ENCODE measurements at places on chromosomes 16 and 17.
A peak's percentile ranks its signal among the peaks of the same experiment; 100 is the strongest.

DNA sequence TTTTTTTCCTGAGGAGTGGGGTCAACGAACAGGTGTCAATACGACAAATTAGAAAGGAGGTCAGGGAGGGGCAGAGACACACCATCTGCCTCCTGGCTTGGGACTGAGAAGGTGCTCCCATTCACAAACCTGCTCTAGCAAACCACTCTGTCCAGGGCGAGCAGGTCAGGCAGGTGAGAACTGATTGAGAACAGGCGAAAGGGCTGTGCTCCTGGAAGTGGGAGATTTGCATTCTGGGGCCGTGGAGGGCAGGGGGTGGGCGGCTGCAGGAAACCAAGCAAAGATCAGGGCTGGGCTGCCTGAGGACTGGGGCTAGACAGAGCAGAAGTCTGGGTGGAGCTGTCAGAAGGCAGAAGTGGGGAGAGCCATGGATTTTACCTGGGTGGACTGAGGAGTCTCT lies 98.9 kb upstream of the NLRP1 start:
- no peak for DNase-seq

DNA sequence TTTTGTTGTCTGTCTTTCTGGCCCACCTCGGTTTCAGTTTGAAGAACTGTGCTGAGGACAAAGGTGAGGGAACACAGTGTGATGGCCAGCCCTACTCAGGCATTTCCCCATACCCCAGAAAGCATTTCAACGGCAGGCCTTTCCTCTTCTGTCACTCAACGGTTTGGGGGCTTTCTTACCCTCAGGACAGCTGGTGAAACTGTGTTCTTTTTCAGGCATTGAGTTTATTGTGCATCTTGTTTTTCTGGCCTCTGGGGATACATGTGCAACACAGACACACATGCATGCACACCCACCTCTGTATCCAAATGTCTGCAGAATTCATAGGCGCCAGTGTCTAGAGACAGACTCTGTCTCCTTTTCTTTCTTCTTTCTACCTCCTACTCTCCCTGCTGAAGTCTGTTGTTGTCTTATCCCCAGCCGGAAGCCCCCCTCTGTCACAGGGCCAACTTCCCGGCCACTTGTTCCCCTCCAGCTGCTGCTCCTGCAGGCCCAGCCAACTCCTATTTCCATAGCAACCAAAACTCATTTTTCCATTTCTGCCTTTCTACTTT lies 17.0 kb downstream of the CHD9 start:
- no peak for DNase-seq

DNA sequence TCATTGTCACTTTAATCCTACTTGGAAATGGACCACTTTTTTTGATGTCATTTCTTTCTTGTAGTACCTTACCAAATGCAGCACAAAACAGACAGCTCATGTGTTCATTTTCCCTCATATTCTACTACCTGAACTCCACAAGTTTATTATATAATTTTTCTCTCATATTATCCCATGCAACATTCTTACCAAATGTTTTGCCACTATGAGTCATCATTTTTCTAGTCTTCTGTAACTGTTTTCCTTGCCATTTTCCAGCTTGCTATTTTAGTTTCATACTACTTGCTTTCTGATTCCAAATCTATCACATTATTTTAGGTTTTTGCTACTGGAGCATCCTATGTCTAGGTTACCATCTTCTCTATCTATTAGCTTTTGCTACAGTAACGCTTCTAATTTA lies 332.7 kb downstream of the ZFHX3 start:
- no peak for DNase-seq

GRCh38 chr17:82627405-82627804 lies 20.8 kb downstream of the WDR45B start:
- no peak for DNase-seq

DNA sequence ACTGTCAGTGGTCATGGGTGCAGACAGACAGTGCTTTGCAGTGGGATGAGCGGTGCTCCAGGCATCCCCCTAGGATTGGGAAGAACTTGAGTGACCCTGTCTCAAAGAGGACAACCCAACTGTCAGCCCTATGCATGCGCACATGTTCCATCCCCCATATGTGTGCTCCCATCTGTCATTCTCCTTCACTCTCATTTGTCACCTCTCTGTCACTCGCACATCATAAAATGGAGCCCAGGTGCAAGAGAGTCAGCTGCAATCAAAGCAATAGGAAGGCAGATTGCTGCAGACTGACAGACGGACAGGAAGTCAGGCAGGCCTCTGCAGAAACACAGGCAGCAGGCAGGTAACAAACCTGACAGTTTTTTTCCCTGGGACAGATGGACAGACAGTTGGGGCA lies 101.8 kb upstream of the CCL1 start:
- DNase-seq, result no peak

GRCh38 chr16:10039220-10040096 lies 142.8 kb downstream of the GRIN2A start:
- DNase-seq, result no peak

DNA sequence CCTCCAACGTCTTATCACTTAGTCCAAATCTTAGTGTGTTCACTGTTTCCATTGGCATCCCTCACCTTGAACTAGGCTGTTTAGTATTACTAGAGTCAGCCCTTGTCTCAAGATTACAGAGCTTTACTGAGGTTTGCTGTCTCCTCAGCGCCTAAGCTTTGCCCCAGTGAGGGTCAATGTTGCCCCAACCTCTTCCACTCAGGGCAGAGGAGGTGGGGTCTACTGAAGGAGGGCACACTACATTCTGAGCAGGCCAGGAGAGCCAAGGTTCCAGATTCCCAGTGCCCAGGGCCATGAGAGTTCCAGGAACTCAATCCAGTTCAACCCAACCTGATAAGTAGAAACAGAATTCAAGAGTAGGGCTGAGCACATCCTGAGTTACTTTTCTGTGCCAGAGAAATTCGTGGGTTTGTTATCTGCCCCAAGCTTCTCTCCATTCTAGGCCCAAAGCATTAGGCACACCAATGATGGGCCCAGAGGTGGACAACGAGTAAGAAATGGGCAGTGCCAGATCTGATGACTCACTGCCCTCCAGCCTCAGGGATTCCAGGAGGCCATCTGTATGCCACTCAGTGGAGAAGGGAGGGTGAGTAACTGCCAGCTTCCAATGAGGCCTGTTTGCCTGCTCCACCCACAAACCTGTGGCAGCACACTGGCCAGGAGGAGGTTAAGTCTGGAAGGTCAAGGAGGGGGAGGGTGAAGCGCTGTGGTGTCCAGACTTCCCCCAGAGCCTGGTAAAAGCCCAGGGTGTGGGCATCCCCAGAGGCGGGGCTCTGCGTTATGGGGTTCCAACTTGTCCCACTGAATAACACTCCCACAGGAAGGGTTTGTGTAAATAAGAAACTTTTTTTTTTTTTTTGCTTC lies 8.2 kb downstream of the TUBG2 start:
- DNase-seq, result peak; percentile 43

- DNase-seq, result no peak
Observed at GRCh38 chr16:3195975-3196374, 8.0 kb downstream of the OR1F1 start.

- peak; percentile 50 for DNase-seq
Observed at GRCh38 chr17:28416703-28417311, 10.8 kb upstream of the SLC46A1 start.

DNA sequence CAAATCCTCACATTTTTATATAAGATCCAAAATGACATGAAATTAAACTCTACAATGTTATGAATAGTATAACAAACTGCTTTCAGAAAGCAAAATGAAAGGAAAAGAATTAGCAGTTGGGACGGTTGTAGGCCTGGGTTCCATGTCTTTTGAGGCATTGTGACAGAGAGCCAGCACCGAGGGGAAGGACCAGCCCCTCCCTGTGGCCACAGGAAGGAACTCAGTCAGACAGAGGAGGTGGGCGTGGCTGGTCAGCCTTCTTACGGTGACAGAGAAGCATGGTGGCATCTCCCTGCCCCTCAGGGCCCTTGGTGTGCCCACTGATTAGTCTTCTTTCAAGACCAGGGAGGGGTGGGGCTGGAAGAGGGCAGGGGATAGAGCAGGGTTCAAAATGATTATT lies 5.7 kb downstream of the ZNF319 start:
- DNase-seq, result peak; percentile 72

DNA sequence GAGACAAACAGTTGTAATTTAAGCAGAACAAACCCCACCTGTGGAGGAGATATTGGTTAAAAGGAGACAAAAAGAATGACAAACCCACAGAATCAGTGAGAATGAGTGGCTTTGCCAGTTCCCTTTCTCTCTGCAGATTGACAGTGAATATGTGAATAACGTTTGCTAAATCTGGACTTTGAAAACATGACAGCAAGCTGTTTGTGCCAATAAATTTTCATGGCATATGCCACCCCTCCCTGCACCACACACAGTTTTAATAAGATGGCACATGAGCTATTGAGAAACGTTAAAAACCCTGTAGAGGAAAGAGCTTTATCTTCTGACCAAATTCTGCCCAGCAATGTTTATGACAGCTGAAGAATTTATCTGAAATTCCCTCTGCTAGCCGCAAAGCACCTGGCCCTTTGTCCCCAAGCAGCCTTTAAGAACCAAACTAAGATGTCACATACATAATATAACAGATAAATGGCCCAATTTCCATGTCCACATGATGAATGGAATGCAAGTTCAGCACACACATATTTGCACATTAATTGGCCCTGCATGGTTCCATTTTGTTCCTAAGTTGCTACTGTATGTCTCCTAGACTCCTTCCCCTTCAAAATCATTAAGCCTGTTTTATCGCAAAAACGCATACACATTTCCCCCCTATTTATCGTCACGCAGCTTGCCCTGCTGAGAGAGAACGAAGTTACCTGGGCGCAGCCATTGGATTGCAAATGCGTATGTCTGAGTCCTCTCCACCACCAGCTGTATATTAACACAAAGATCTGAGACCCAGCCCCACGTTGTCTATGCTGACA lies 773.5 kb upstream of the EEF2KMT start:
- DNase-seq, result no peak

GRCh38 chr16:31002250-31002700 lies 8.2 kb downstream of the STX1B start:
- no peak for DNase-seq

GRCh38 chr16:56273615-56274014 lies 82.3 kb downstream of the GNAO1 start:
- DNase-seq, result no peak

DNA sequence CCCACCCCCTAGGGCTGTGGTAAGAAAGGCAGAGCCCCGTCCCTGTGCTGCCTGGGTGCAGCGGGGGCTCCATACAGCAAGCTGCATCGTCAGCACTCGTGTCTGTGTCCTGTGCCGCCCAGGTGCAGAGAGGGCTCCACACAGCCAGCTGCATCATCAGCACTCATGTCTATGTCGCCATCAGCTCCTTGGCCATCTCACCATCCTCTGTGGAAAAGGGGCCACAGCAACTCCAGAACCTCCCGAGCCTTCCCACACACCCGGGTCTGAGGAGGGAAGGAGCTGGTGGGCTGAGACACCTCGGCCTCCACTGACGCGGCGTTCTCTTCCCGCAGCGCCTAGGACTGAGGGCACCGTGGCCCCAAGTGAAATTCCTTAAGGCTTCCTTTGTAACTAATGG lies 72.9 kb upstream of the CHMP6 start:
- DNase-seq, result no peak

- no peak for DNase-seq
Observed at GRCh38 chr17:61073799-61074513, 325.7 kb upstream of the TBX2 start.

DNA sequence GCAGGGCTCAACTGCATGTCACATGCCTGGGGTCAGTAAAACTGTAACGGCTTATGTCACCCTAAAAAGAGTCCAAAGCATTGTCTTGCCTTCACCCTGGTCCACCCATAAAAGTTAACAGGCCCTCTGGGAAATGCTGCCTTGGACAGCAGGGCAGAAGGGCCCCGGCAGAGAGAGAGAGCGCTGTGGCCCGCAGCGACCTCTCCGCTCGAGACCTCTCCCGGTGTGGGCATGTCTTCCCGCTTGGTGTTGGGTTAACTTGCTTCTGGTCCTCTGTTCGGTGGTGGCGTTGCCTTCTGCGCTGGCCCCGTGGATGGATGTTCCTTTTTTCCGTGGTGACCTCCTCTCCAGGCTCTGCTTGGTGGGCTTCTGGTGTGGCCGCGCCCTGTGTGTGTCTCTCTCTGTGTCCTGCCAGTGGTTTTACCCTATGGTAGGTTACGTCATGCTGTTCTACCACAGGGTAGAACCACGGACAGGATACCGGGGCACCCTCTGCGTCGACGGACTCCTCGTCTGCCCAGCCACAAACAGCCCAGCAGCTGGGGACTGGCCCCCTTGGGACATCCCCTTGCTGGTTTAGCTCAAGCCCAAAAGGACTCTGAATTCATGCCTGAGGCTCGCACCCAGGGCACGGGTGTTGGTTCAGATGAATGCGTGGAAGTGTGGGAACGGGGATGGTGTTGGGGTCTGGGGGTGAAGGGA lies 18.3 kb upstream of the CLEC18A start:
- DNase-seq, result no peak

DNA sequence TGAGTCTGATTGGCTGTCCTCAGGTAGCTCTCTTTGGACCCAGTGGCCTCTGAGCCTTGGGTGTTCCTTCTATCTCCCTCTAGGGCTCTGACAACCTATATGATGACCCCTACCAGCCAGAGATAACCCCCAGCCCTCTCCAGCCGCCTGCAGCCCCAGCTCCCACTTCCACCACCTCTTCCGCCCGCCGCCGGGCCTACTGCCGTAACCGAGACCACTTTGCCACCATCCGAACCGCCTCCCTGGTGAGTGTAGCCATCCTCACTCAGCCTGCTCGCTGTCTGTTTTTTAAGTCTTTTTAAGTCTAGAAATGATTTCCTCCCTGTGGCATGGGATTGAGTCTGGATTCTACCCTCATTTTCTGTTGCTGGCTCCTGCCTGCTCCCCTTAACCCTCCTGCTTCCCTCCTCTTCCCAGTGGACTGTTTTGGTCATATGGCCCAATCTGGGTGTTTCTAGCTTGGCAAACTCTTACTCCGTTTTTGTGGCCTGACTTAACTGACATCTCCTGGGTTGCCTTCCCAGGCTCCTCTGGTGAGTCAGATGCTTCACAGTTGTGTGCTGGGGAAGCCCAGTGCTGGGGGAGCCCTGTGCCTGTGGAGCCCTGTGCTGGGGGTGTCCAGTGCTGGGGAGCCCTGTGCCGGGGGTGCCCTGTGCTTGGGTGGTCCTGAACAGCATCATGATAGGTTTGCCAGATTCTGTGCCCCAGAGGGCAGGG lies 9.9 kb downstream of the TAOK2 start:
- DNase-seq, result no peak

DNA sequence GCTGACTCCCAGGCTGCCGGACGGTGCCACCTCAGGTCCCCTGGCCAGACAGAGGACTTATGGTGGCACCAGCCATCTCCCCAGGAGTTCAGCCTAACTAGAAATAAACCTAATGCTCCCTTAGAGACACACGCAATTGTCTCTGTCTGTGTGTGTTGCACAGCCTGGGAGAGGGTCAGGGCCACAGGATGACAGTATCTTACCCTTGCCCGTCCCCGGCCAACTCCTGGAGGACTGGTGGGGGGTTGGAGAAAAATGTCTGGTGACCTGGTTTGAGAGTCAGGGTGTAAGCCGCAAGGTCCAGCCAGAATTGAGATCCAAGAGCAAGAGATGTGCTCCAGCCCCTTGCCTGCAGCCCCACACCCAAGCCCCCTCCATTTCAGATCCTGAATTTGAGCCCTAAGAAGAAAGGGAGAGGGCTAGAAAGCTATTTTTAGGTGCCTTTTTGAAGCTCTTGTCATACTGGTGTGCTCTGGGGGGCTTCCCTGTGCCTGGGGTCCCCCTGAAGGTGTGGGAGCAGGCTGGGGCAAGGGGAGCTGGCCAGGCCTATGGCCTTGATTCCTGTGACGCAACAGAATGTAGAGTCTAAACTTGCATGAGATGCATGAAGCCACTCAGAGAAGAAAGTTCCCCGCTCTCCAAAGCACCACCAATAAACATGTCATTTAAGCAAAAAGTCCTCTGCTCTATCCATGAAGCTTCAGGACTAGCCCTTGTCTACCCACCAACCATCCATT lies 12.9 kb downstream of the ZNF319 start:
- DNase-seq, result no peak
